ENCODE measurements at places on chromosomes 13 and 19. TPM values are rescaled to one million over a fixed set of nuclear protein-coding genes. Genes with fewer than 3 reads are reported as not detected.
A peak's percentile ranks its signal among the peaks of the same experiment; 100 is the strongest.

MAB21L1 gene
- 1.0 TPM for total RNA-seq

LRCH1 gene
- 70.6 TPM for total RNA-seq

CRB3 gene
- 7.6 TPM for total RNA-seq

FGF22 gene
- not detected for total RNA-seq

ZNF599 gene
- 6.2 TPM for total RNA-seq

NDUFA11 gene
- 130 TPM for total RNA-seq

CACNG8 gene
- total RNA-seq, result not detected

ACP7 gene
- total RNA-seq, result not detected

GRCh38 chr13:77696006-77696878 lies 1.2 kb upstream of the SLAIN1 start:
- peak overlapping the region; percentile 84 for H3K4me3 ChIP-seq
- H3K27ac ChIP-seq, result peak overlapping the region; percentile 24
- no peaks in the 10 kb centered on the region for H3K36me3 ChIP-seq

GRCh38 chr13:33453936-33454335 lies 168.4 kb upstream of the STARD13 start:
- H3K27ac ChIP-seq, result no peak overlapping the region
- peaks cover 21% of the 10 kb centered on the region for H3K4me1 ChIP-seq
- no peaks in the 10 kb centered on the region for H3K27me3 ChIP-seq
- no peaks in the 10 kb centered on the region for H3K36me3 ChIP-seq
- no peak for DNase-seq

- no peaks in the 10 kb centered on the region for H3K27me3 ChIP-seq
- no peaks in the 10 kb centered on the region for H3K4me1 ChIP-seq
- H3K27ac ChIP-seq, result no peak overlapping the region
- no peaks in the 10 kb centered on the region for H3K36me3 ChIP-seq
- no peak for DNase-seq
Measured at GRCh38 chr19:42846597-42846996, 32.9 kb downstream of the PSG1 start.

DNA sequence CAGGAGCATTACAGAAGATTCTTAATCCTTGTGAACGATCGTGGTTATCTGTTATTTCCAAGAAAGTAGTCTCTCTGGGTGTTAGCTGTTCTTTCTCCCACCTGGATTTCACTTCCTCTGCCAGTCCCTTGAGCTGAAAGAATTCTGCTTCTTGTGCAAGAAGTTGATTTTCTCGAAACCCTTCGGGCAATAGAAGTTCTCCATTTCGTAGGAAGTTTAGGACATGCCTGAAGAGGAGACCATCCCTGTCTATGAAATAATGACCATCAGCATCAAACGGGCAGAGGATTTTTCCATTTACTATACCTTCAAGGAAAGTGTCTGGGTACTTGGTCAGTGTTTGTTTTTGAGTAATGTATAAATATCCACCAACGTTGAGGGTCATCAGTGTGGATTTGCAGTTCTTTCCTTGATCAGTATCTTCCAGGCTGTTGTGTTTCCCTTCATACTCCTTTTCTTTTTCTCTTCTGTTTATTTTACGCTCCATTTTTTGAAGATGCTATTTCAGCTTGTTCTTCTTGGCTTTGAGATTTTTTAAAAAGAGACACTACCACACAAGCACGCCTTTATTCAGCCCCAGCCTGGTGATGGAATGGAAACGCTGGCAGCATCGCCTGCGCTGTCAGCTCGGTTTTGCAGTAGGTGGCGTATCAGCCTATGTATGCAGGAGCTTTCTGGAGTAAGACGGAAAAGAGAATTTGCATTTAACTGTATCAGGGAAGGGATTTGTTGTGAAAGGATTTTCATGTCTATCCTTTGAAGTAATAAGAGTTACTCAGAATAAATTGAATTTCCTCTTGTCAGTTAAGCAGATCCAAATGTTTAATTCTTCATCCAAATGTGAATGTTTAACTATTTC lies 6.5 kb downstream of the KCTD4 start:
- H3K27ac ChIP-seq, result no peak overlapping the region
- no peaks in the 10 kb centered on the region for H3K4me1 ChIP-seq
- peaks cover 6% of the 10 kb centered on the region for H3K36me3 ChIP-seq
- DNase-seq, result no peak
- no peak overlapping the region for H3K4me3 ChIP-seq

DNA sequence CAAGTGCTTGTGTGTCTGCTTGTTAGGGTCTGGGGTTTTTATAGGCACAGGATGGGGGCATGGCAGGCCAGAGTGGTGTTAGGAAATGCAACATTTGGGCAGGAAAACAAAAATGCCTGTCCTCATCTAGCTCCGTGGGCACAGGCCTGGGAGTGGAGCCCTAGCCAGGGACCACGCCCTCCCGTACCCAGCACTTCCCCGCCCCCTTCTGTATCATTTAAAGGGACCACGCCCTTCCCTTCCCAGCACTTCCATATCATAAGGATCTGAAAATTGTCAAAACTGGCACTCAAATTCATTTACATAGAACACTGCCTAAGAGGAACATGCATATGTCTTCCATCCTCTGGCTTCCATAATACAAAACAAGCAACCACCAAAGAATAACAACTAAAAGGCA lies 185.8 kb downstream of the B3GLCT start:
- H3K4me1 ChIP-seq, result no peaks in the 10 kb centered on the region
- no peak overlapping the region for H3K4me3 ChIP-seq
- DNase-seq, result no peak
- H3K36me3 ChIP-seq, result no peaks in the 10 kb centered on the region
- H3K27me3 ChIP-seq, result no peaks in the 10 kb centered on the region
- H3K27ac ChIP-seq, result no peak overlapping the region

GRCh38 chr19:48400018-48400742 lies 6.7 kb downstream of the GRIN2D start:
- H3K4me3 ChIP-seq, result no peak overlapping the region
- H3K27me3 ChIP-seq, result peaks cover 30% of the 10 kb centered on the region
- peak overlapping the region; percentile 19 for H3K27ac ChIP-seq
- DNase-seq, result peak; percentile 61
- H3K4me1 ChIP-seq, result peaks cover 29% of the 10 kb centered on the region

DNA sequence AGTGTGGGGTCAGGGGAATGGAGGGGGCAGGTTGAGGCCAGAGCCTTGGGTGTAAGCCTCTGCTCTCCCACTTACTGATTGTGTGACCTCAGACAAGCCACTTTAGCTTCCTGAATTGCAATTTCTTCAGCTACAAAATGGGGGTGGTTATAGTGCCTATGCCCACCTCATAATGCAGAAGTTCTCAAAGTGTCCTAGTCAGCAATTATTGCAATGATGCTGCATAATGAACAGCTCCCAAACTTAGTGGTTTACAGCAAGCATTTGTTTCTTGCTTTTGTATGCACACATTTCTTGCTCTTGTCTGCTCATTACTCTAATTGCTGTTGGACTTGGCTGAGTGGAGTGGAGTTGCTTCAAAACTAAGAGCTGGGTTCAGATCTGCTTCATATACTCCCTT lies 36.0 kb downstream of the CYP4F22 start:
- DNase-seq, result no peak
- H3K27ac ChIP-seq, result no peak overlapping the region
- no peaks in the 10 kb centered on the region for H3K27me3 ChIP-seq
- H3K36me3 ChIP-seq, result no peaks in the 10 kb centered on the region

GRCh38 chr13:109572389-109572788 lies 214.0 kb downstream of the IRS2 start:
- H3K4me1 ChIP-seq, result no peaks in the 10 kb centered on the region
- H3K27ac ChIP-seq, result no peak overlapping the region
- DNase-seq, result no peak
- H3K27me3 ChIP-seq, result no peaks in the 10 kb centered on the region
- no peaks in the 10 kb centered on the region for H3K36me3 ChIP-seq
- H3K4me3 ChIP-seq, result no peak overlapping the region

DNA sequence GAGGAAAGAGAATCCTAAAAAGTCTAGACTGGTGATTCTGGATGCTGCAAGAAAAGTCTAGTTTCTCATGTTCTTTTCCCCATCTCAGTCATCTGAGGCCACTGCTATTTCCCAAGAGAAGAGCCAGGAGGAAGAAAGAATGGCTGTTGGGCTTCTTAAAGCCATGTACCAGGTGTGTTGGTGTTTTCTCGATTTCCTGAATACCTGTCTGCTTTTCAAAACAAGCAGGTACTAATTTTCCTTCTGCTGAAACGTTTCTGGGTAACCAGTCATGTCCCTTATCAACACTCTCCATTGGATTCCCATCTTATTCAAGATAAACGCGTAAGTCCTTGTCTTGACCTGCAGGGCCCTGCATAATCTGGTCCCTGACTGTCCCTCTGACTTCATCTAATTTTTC lies 1.1 kb downstream of the ZNF570 start:
- H3K36me3 ChIP-seq, result no peaks in the 10 kb centered on the region
- DNase-seq, result peak; percentile 1
- peaks cover 37% of the 10 kb centered on the region for H3K4me1 ChIP-seq
- H3K27ac ChIP-seq, result no peak overlapping the region
- H3K4me3 ChIP-seq, result peak overlapping the region; percentile 67

GRCh38 chr13:85638815-85639393 lies 160.3 kb downstream of the SLITRK6 start:
- no peak for DNase-seq
- H3K4me1 ChIP-seq, result no peaks in the 10 kb centered on the region
- no peak overlapping the region for H3K27ac ChIP-seq
- no peaks in the 10 kb centered on the region for H3K27me3 ChIP-seq

DNA sequence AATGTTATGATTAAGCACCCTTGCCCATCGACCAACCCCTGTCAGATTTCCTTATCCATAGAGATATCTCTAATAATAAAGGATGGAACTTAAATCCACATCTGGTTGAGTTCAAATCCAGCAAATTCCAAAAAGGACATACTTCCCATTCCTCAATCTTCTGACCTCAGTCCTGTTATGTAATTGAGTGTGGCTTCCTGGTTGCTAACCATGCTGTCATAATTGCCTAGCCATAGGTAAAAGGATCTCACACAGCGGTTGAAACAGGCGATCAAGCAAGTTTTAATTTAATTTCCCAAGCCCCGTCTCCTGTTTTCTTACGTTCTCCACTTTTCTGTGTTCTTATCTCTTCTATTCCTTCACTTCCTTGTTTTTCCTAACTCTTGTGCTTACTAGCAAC lies 550.3 kb downstream of the GPC6 start:
- no peak overlapping the region for H3K27ac ChIP-seq
- no peaks in the 10 kb centered on the region for H3K36me3 ChIP-seq
- no peak for DNase-seq
- no peaks in the 10 kb centered on the region for H3K27me3 ChIP-seq
- no peak overlapping the region for H3K4me3 ChIP-seq
- H3K4me1 ChIP-seq, result no peaks in the 10 kb centered on the region

DNA sequence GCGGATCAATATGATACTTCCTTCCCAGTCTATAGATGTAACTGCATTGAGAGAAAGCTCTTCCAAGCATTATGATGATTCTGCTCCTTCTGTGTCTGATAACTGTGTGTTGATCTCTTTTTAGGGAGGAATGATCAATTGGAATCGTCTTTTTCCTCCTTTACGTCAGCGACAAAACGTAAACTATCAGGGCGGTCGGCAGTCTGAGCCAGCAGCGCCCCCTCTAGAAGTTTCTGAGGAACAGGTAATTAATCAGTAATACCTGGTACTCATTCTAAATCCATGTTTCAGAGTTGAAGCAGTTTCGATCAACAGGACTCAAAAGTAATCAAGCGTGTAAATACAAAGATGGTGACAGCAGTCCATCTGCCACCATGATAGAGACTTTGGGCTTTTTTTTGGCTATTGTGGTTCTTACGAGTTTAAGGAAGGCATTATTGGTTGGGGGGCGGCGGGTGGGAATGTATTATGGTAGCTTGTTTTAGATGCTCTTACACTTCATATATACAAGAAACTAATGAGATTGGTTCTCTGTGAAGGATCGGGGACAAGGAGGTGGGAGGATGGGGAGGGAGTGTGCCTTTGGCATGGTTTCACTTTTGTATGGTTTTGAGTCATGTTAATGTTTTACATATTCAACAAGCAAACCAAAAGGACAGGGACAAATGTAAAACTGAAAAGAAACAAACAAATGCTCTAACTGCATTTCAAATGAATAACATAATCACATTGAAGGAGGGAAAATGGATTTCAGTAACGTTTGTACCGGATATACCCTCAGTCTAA lies 60.7 kb upstream of the GPR183 start:
- no peak overlapping the region for H3K27ac ChIP-seq
- no peaks in the 10 kb centered on the region for H3K36me3 ChIP-seq
- peaks cover 9% of the 10 kb centered on the region for H3K4me1 ChIP-seq
- no peak overlapping the region for H3K4me3 ChIP-seq
- DNase-seq, result no peak
- H3K27me3 ChIP-seq, result no peaks in the 10 kb centered on the region

DNA sequence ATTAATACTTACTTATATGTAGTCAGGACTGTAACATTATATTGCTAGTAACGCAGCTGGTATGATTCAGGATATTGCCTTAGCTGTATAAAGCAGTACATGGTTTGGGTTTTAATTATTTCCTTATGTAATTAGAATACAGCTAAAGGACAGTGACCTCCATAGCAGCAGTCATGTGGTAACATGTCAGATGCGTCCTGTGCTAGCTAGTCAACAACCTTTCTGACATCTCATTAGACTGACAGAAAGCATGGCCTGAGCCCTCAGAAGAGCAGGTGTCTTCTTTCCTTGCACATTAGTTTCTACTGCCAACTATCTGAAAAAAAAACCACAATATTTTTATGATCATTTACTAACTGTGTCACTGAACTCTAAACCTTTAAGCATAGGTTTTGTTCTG lies 122.2 kb downstream of the MAB21L1 start:
- H3K4me3 ChIP-seq, result no peak overlapping the region
- H3K27me3 ChIP-seq, result no peaks in the 10 kb centered on the region
- no peak overlapping the region for H3K27ac ChIP-seq
- DNase-seq, result no peak

GRCh38 chr19:55487924-55488687 lies at the start of gene SSC5D:
TSS of gene SSC5D (plus strand) at chr19:55488436. CDS start at chr19:55488590, 154 bp downstream.
- H3K36me3 ChIP-seq, result peaks cover 4% of the 10 kb centered on the region
- H3K4me3 ChIP-seq, result peak within 1 kb of the TSS; percentile 33
- H3K4me1 ChIP-seq, result peaks cover 48% of the 10 kb centered on the region
- peak within 1 kb of the TSS; percentile 48 for H3K27ac ChIP-seq
- H3K27me3 ChIP-seq, result peaks cover 10% of the 10 kb centered on the region

- DNase-seq, result no peak
- no peaks in the 10 kb centered on the region for H3K36me3 ChIP-seq
- no peaks in the 10 kb centered on the region for H3K27me3 ChIP-seq
- H3K4me1 ChIP-seq, result no peaks in the 10 kb centered on the region
- no peak overlapping the region for H3K4me3 ChIP-seq
Measured at GRCh38 chr13:39484506-39485313, 118.3 kb downstream of the LHFPL6 start.

DNA sequence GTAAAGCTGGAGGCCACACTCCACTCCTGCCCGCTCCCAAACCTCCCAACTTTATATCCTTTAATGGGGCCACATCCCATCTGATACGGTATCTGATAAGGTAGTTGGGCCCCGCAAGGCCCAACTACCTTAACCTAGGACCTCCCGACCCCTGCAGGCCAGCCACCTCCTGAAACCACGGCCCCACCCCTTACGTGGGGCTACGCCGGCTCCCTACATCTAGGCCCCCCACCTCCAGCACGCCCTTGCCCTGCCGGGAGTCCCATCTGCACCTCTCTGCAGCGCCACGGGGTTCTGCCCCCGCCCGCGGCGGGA lies 2.2 kb downstream of the IGFLR1 start:
- H3K27ac ChIP-seq, result peak overlapping the region; percentile 80
- H3K4me3 ChIP-seq, result peak overlapping the region; percentile 68
- peaks cover 30% of the 10 kb centered on the region for H3K36me3 ChIP-seq
- H3K4me1 ChIP-seq, result peaks cover 34% of the 10 kb centered on the region
- DNase-seq, result no peak

GRCh38 chr13:52414051-52414450 lies 8.1 kb upstream of the THSD1 start:
- H3K27me3 ChIP-seq, result no peaks in the 10 kb centered on the region
- no peak for DNase-seq
- no peaks in the 10 kb centered on the region for H3K4me1 ChIP-seq
- no peak overlapping the region for H3K27ac ChIP-seq
- peaks cover 85% of the 10 kb centered on the region for H3K36me3 ChIP-seq
- H3K4me3 ChIP-seq, result no peak overlapping the region

Measured in stomach (tissue), 19 donors.